Left forelimb (tissue), 1 donor: ENCODE measurements at places on chromosomes 6 and 20.

DNA sequence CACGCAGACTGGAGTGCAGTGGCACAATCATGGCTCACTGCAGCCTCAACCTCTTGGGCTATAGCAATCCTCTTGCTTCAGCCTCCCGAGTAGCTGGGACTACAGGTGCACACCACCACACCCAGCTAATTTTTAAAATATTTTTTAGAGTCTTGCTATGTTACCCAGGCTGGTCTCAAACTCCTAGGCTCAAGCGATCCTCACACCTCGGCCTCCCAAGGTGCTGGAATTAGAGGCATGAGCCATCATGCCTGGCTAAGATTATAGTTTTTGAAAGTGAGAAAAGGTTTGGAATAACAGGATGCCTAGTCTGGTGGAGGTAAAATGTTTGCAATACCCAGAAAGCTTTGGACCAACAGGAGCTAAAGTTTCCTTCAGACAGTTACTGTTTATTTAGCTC, 23.4 kb downstream of the GCM1 start:
- no peak for DNase-seq

DNA sequence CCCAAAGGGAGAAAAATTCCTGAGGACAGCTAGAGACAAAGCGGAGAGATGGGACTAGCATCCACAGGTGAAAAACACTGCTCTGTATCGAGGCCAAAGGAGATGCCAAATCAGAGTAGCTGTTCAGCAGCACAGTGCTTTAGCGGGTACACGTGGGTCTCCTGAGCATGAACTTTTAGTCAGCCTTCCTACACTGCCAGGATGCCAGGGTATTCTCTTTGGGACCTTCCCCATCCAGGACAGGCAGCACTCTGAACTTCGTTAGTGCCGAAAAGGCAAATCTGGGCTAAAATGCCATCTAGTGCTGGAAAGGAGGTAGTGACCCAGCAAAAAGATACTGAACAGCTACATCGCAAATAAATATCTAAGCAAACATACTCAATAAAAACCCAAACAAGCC, 64.9 kb downstream of the C6orf58 start:
- DNase-seq = no peak

DNA sequence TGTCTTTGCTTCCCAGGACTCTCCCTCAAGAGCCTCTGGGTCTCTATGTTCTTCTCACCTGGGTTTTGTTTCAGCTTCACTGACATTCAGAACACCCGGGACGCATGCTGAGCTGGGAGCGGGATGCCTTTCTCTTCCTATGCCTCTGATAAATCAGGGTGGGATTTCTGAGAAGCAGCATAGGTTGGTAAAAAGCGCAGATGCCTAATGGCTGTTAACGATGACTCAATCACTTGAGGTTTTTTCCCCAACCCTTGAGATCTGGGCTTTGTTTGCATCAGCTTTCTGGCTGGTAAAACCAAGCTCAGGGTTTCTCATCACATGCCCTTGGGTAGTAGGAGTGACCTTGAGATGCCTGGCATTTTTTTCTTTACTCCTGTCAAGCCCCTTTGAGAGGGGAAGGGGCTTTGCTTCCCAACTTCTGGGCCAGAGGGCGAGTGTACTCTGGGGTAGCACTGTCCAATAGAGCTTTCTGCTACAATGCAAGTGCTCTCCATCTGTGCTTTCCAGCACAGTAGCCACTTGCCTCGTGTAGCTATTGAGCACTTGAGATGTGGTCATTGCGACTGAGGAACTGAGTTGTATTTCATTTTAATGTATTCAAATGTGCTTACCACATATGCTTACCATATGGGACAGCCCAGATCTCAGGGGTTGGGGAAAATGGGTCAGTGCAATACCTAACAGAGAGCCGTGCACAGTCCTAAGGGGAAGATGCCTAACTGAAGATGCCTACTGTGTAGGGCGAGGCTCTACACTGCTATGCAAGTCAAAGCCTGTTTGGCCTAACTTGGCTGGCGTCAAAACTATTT, 69.1 kb downstream of the PPP1R14C start:
- no peak for DNase-seq

- DNase-seq = no peak
These were observed 165.6 kb upstream of the LAMP5 start for GRCh38 chr20:9348747-9349146.

- no peak for DNase-seq
These were observed 26.4 kb downstream of the CRISP1 start for GRCh38 chr6:49839957-49840356.

GRCh38 chr20:44054849-44055248, 132.1 kb downstream of the JPH2 start:
- no peak for DNase-seq

DNA sequence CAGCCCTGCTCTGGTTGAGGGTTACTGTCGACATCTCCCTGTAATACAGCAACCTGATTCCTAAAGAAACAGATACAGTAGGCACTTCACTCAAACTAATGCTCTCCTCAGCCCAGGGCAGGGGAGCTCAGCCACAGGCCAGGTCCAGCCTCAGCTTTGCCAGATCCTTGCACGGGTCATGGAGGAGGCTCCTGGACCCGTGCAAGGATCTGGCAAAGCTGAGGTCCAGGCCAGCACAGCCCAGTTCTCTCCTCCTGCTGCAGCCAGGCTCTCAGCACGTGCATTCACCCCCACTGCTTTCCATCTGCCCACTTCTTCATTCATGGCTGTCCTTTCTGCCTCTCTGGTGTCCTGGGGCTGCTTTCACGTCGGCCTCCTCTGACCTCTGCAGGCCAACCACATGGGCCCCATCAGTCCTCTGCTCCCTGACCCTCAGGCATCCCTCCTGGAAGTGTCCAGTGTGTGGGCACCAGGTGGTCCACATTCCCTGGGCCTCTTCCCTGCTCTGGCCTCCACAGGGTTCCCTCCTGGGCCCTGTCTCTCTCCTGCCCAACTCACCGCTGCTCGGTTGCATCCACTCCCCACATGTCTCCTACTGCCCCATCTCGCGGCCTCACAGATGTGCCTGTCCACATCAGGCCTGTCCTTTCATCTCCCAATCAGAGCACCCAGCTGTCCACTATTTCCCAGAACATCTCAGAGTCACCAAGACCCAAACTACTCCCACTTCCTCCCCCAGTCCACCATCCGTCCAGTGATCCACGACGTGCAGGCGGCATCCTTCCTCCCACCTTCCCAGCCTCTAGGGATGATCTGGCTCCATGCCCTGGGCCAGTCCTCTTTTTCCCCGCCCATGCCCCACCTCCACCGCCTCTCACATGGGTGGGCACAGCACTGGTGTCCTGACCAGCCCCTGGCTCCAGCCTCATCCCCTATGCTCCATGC, 11.8 kb upstream of the CD93 start:
- no peak for DNase-seq

- DNase-seq = no peak
These were observed 655.3 kb downstream of the RNF144B start for GRCh38 chr6:19042420-19042819.

DNA sequence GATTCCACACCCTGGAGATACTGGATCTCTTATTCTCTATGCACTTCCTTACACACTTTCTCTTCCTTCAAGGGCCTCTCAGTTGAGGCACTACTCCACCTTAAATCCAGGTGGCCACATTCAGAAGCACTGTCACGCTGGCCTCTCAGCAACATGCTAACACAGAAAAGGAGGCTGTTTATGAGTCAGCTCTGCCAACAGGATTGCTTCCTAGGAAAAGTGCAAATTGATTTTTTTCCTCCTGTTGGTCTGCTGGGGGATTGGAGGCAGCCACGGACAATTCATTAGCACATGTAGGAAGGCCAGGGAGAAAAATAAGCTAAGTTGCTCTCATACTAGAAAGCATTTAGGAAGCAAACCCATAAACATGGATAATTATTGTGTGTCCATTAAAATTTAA, 20.9 kb downstream of the LY86 start:
- no peak for DNase-seq

DNA sequence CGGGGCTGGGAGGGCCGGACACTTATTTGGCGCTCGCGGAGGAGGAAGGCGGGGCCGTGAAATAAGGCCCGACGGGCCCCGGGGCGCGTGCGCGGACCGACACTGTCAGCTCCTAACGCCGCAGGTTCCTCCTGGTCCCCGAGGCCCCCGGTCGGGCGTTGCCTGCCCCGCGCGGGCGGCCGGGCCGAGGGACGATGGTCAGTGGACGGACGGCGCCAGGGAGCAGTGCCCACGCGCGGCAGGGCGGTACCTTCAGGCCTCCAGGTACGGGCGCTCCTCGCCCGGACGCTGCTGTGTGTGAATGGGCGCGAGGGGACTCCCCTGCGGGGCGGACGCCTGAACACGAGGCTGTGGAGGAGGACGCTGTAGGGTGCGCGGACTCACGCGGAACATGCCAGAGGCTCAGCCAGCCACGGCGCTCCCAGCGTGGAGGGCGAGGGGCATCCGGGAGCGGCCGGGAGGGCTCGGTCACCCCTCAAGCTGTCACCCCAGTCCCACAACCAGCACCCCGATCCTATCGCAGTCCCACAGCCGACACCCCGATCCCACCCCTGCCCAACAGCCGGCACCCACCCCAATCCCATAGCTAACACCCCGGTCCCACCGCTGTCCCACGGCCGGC, 339 bp upstream of the GMEB2 start:
- peak; percentile 96 for DNase-seq

DNA sequence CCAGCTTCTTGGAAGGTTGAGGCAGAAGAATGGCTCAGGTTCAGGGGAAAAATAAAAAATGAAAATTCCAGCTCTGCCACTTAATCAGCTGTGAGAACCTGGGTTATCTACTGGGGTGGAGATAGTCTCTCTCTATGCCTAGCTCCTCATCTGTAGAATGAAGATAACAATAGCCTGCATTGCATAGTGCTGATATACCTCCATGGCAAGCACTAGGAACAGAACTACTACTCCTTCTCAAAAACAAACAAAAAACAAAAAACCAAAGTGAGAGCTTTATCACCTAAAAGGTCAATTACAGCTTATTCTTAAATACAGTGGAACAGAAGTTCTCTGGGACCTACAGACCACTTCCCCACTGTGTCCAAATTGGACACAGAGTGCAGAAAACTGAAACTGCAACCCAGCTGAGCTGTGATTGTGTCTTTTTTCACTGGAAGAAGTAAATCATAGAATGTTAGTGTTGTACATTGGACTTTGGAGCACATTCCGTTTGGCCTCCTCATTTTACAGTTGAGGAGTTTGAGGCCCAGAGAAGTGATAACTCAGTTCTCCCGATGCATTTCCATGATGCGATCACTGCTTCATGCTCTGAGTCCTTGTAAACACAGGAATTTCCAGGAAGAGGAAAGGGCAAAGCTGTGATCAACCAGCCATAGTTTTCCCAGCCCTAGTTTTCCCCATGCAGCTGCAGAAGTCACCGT, 23.3 kb downstream of the MTFR2 start:
- no peak for DNase-seq

- no peak for DNase-seq
These were observed 150.9 kb downstream of the MYLK4 start for GRCh38 chr6:2599817-2600216.

- no peak for DNase-seq
These were observed 52.0 kb upstream of the FYN start for GRCh38 chr6:111925296-111925695.

GRCh38 chr20:21322083-21322710, 19.1 kb downstream of the XRN2 start:
- no peak for DNase-seq

- DNase-seq = no peak
These were observed 61.2 kb upstream of the EMILIN3 start for GRCh38 chr20:41427833-41428232.

DNA sequence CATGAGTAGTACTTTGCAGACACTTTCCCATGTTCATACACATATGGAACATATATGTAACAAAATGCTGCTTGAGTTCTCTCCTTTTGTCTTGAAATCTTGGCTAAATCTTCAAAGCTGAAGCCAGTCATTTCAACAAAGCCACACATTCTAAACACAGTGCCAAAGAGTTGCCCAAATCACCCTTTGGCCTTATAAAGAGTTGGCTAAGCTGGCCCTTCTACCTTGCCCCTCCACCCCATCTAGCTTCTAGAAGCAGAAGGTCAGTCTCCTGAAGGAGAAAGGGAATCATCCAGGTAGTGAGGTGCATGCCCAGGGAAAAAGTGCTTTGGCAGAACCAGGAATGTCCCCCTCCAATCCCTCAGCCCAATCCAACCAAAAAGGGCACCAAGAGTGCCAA, 58.3 kb downstream of the ALDH8A1 start:
- no peak for DNase-seq

GRCh38 chr6:125791820-125792165, 1.0 kb downstream of the NCOA7 start:
- no peak for DNase-seq

DNA sequence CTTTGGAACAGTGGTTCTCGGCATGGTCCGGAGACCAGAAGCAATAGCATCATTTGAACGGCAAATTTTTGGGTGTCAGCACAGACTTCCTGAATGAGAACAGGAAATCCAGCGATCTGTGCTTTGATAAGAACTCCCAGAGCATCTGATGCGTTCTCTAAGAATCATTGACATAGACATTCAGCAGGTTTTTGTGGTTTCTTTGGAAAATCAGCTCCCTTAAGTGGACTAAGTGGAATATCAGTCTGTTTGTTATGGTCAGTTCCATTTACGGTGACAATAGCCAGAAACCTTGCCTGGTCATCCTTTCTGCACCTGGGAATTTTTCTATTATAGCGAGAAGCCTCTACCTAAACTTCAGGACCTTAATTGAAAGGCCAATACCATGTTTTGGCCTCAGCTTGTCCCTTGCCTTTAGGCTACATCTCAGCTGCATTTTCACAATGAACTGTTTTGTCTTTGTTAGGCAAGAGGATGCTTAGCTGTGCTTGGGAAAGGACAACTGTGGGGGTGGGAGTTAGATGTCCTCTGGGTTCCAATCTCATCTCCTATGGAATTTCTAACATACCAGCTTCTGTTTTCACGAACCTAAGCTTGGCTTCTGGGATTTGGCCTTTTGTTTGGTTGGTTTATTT, 299.7 kb downstream of the CDKAL1 start:
- no peak for DNase-seq

DNA sequence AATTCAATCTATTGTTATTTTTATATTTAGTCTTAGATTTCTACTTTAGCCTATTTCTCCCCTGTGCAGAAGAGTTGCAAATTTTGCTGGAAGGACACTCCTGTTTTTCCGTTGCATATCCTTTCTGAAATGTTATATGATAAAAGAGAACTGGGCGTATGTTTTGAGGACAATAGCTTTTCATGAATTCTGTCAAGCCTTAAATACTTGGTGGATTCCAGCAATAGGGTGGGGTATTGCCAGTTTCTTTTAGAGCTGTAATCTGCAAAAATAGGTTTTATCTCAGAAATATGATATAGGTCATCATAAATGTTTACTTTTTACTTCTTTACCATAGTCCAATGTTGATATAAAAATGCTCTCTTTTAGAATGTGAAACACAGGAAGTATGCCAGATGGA, 42.0 kb downstream of the VTA1 start:
- no peak for DNase-seq

DNA sequence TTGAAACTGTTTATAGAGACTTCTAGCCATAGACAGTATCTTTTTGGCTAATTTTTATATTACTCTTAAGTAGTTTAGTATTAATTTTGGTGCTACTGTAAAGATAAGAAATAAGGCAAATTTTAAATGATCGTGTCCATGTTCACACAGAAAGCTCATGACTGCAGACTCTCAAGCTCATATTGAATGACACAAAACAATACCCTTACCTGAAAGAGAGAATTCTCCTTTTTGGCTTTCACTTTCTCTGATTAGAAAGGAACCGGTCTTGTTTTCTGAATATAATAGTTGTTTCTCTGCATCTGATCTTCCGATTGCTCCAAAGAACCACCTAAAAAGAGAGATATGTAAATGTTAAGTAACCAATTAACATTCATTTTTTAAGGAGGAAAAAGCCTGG, 57.0 kb downstream of the FRK start:
- no peak for DNase-seq

GRCh38 chr6:28336284-28337120, 554 bp upstream of the ZSCAN31 start:
- no peak for DNase-seq
